Stimulated activated CD4-positive, alpha-beta T cell treated with anti-CD3 and anti-CD28 coated beads, Interleukin-4, amount 100 ng/mL, for 48 hours (primary cell): ENCODE measurements at places on chromosomes 6 and 20.

- DNase-seq, result no peak
These were observed 95.6 kb downstream of the UST start for GRCh38 chr6:148842296-148843019.

DNA sequence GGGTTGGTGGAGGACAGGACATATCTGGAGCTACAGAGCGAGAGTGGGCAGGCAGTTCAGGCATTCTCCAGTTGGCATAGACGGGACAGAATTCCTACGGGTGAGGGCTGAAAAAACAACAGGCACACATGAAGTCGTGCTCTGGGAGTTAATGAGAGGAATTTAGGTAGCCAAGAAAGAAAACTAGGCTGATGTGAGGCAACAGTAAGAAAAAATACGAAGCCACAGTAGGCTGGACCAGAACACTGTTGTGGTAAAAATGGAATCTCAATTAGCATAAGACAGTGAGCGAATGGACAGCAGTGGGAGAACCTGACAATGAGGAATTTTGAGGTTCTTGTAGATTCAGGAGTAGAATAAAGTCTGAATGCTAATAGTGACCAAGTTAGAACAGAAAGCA, 488.1 kb upstream of the AGPAT4 start:
- no peak for DNase-seq

DNA sequence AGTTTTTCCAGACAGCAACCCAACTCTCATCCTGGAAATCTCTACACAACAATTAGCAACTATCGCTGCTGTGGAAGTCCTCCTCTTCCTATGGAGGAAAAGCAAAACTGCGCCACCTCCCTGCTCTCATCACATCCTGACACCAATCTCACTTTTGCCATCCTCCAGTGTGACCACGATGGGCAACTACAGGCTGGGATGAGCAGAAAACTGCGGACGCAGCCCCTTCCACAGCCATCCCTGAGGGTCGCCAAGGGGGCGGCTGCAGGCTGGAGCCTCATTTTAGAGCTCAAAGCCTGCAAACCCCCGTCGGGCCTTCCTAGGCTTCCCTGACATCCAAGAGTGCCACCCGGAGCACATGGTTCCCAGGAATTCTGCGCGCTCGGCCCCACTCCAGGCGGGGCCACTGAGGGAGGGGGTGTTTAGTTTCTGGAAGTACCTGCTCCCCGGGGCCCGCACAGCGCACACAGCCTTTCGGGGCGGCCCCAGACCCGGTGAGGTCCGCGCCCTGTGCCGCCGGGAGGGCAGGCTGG, 1.2 kb downstream of the TCFL5 start:
- DNase-seq, result no peak

DNA sequence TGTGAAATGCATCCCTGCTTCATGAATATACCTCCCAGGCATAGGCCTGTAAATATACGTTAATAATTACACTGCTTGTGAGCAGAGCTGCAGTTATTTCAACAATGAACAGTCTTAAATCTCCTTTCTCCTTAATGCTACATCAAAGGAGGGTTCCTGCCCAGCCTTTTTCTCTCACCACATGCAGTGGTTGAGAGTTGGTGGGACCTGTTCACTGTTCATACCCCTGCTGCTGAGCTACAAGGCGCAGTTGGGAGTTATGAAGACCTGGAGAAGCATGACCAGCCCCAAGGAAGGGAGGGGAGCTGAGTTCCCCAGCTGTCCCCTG, 111.9 kb upstream of the FOXQ1 start:
- no peak for DNase-seq

DNA sequence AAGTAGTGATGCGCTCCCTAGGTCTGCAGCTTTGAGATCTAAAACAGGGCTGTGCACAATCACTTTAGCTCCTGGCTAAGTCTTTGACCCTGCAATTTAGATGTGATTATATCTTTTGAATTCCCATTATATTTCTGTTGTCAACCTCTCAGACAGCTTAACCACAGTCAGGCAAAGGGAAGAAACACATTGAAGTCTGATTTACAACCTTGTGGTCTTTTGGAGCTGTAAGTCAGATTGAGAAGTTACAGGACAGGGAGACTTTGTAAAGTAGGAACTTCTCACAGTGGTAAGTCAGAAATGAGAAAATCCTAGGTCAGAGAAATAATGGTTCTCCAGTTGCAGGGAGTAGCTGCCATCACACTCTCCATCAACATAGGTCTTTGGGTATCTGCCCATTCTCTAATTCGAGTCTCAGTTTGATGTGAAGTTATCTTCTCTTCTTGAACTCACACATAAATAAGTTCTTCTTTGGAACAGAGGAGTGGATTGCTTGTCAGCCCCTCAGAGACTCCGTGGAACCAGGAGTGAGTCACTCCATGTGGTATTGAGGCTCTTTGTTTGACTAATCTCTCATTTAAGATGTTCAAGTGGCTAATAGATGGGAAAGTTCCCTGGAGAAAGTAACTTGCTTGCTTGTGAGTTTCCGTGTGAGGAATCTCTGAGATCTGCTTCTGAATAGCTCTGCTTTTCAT, 35.0 kb upstream of the SGK1 start:
- DNase-seq, result no peak

DNA sequence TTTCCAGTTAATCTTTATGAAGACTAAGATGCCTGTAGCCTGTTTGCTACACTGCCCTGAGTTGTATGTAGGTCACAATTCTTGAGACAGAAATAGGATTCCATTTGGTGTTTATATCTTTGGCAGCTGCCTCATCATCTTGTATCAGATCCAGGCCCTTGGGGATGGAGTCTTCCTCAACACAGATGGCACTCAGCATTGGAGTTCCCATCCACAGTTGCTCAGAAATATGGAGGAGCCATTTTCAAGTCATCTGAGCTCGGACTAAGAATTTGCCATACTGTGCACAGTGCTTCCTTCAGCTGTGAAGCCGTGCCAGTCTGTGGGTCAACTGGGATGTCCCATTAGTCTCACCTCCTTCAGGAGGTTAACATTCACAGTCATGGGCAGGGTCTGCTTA, 156.6 kb downstream of the ZDHHC14 start:
- DNase-seq, result no peak

DNA sequence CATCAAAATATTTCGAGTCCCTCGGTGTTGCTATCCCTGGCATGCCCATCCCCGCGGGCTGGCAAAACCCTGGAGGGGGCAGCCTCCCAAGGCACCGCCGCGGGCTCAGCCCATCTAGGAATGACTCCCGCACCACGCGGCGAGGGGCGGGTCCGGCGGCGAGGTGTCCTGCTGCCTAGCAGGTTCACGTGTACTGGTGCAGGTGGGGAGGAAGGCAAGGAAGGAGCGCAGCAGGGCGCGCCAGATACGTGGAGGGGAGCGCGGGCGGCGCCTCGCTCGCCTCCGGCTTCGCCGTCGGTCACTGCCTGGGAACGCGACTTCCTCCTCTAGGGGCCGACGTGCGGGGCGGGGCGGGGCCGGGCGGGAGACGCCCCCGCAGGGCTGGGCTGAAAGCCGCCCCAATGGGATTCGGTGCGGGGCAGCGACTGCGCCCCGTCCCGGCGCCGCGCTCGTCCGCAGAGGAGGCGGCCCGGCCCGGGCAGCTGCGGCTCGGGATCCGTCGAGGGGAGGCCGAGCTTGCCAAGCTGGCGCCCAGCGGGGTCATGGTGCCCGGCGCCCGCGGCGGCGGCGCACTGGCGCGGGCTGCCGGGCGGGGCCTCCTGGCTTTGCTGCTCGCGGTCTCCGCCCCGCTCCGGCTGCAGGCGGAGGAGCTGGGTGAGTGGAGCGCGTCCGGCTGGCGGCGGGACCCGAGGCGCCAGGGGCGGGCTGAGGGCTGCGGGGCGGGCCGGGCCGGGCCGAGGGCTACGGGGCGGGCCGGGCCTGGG, at the start of gene DCBLD1:
TSS of gene DCBLD1 (plus strand) at position 435 of the 764 bp plus-strand sequence. CDS start at position 543, 108 bp downstream.
- DNase-seq, result peak; percentile 32

DNA sequence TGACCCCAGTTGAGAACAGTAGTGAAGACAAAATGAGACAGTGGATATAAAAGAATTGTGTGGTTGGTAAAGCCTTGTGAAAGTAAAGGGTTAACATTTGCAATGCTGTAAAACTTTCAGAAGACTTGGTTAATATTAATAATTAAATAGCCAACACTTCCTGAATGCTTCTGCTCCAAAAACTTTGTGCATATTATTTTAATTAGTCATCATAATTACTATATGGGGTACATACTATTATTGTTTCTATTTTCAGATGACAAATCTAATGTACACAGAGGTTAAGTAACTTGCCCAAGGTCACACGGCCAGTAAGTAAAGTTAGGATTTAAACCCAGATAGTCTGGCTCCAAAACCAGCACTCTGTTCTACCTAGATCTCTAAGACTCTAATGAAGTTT, 291.3 kb downstream of the OGFRL1 start:
- no peak for DNase-seq

DNA sequence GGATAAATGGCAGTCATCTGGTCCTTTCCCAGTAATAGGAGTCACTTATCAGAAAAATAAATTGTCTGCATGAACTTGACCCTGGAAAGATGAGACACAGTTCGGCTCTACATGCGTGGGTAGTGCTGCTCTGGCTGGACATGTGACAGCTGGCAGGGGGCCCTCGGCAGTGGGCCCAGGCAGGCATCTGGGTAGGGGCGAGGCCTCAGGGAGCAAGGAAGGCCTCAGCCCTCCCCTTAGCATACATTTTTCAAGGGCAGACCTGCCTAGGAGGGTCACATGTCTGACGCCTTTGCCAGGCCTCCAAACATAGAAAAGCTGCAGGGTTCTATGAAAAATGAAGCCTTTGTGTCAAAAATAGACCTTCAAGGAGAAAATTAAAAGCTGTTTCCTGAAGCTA, 12.8 kb upstream of the ILRUN start:
- DNase-seq, result no peak

GRCh38 chr6:70590400-70590799, 23.7 kb downstream of the SDHAF4 start:
- no peak for DNase-seq

GRCh38 chr6:23246896-23247295, 677.5 kb downstream of the HDGFL1 start:
- no peak for DNase-seq

DNA sequence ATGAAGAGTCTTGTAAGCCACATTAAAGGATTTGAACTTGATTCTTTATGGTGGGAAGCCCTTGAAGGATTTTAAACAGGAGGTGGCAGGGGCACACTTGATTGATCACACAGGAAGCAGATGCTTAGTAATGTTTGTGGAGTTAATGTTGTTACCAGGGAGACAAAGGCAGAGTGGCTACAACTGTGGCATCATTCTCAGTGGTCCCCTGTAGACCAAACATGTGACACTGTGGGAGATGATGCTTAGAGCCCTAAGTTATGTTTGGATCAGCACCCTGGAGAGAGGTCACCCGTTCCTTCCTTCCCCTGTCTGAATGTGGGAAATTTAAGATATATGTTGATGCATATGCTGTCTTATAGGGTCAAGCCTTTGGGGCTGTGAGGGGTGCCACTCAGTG, 53.2 kb downstream of the EIF2S2 start:
- no peak for DNase-seq

- no peak for DNase-seq
These were observed 1109.0 kb upstream of the FLRT3 start for GRCh38 chr20:15446373-15446772.

DNA sequence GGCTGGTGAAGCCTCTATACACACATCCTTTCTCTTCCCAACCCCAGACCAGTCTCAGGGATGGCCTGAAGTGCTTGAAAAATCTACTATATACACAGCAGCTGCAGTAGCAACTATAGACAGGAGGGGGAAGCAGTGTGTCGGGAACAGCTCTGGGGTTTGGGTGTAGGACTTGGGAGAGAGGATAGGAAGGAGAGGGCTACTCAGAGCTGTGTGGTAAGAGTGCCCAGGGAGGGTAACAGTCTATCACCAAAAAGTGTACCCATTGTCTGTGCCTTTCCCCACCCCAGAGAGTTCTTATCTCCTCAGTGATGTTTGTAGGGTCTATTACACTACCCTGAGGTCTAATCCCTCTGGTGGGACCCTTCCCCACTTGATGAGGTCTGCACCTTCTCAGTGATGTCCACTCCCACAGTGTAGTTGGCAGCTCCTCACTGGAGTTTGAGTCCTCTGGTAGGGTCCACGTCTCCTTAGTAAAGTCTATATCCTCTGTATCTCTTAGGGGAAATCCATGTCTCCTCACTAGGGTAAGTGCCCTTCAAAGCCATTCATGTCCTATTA, 1.5 kb upstream of the GGT7 start:
- peak; percentile 48 for DNase-seq

GRCh38 chr20:10007747-10008146, 27.0 kb upstream of the ANKEF1 start:
- DNase-seq, result no peak

DNA sequence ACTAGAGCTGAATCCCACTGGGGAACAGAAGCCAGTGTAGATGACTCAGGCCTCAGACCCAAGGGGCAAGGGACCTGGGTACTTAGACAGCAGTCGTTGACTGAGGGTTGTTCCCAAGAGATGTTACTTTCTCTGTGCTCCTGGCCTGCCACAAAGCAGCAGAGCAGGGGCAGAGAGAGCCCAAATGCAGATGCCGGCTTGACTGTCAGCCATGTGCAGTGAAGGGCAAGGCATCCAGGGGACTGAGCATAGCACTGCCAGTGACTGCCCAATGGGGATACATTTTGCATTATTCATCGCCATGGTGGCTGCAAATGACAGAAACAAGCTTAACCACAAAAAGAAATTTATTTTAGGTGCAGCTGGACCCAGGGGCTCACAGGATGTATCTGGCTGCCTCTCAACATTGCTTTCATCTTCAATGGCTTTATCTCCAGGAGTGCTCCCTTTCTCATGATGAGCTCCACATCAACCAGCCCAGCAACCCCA, 7.6 kb upstream of the TP53RK start:
- no peak for DNase-seq

DNA sequence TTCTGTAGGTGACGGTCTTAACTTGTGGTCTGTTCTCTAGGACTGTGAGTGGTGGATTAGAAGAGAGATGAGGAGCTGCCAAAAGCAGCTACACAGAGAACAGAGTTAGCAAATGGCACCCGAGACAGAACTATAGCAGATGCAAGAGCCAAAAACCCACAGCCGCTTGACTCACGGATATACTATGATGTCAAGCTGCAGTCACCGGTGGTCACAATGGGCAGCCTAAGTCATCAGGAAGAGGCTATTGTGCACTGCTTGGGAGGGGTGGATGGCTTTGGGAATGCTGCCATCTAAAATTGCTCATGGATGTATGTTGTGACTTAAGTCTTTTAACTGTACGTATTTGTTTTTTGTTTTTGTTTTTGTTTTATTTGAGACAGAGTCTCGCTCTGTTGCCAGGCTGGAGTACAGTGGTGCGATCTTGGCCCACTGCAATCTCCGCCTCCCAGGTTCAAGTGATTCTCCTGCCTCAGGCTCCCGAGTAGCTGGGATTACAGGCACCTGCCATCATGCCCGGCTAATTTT, at the start of gene GTSF1L:
TSS of gene GTSF1L (minus strand) at position 192 of the 528 bp plus-strand sequence. CDS start 308 bp downstream, outside the sequence.
- no peak for DNase-seq
